Thoracic aorta (tissue), 2 donors: ENCODE measurements at places on chromosomes 7 and 10.

GRCh38 chr10:33927347-33927746 lies 592.9 kb upstream of the NRP1 start:
- H3K27ac ChIP-seq: no peak overlapping the region
- no peak for DNase-seq
- no peaks in the 10 kb centered on the region for H3K4me1 ChIP-seq
- no peaks in the 10 kb centered on the region for H3K36me3 ChIP-seq
- H3K27me3 ChIP-seq: no peaks in the 10 kb centered on the region
- no peak overlapping the region for H3K4me3 ChIP-seq

GRCh38 chr7:132544999-132545398 lies 31.3 kb downstream of the PLXNA4 start:
- no peak for DNase-seq
- H3K4me3 ChIP-seq: no peak overlapping the region
- H3K27me3 ChIP-seq: no peaks in the 10 kb centered on the region
- no peak overlapping the region for H3K27ac ChIP-seq
- H3K36me3 ChIP-seq: peaks cover 5% of the 10 kb centered on the region

DNA sequence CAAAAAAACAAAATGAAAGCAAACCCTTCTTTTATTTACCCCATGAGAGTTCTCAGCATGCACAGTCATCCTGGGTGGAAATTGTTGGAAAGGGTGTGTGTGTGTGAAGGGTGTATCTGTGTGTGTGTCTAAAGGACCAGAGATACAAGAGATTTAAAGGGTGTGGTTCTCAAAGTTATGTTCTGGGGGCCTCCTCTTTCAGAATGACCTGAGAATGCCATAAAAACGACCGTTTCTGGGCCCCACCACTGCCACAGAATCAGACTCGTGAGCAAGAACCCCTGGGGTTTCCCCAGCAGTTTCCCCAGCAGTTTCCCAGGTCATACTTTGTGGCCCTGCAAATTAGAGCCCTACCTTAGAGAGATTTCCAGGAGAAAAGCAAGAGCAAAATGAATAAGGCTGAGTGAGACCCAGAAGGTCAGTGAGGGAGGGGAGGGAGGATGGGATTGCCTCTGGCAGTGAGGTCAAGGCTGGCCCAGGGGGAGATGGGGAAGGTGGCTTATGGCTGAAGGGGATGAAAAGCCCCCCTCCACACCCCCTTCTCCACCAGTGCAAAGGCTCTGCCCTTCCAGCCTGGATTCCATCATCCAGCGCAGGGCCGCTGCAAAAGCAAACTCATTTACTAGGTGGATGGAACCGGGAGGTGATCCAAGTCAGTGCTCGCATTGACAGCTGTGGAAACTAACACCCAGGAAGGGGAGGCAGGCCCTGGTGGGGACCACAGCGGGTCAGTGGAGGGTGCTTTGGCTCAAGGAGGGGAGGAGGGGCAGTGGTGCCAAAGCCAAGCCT lies 10.2 kb downstream of the PYROXD2 start:
- H3K27me3 ChIP-seq: no peaks in the 10 kb centered on the region
- no peaks in the 10 kb centered on the region for H3K4me1 ChIP-seq
- peaks cover 3% of the 10 kb centered on the region for H3K36me3 ChIP-seq
- no peak for DNase-seq

DNA sequence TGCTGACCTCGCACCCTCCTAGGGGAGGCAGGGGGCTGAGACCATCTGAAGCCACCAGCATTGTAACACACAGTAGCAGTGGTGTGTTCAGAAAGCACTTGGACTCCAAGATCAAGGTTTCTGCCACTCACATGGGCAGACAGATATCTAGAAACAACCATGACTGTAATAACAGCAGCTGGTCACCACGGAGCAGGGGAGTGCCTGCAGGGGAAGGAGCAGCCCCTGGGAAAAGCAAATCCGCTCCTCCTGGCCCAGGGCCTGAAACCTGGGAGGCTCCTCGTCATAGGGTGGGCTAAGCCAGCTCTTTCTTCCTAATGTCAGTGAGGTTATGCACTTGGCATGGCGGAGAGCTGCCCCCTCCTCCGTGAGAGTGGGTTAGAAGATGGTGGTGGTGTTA lies 118.4 kb upstream of the INSYN2A start:
- H3K27ac ChIP-seq: no peak overlapping the region
- H3K36me3 ChIP-seq: no peaks in the 10 kb centered on the region
- no peaks in the 10 kb centered on the region for H3K4me1 ChIP-seq
- H3K4me3 ChIP-seq: no peak overlapping the region
- no peaks in the 10 kb centered on the region for H3K27me3 ChIP-seq

GRCh38 chr10:34373211-34373610 lies 441.9 kb downstream of the PARD3 start:
- no peak overlapping the region for H3K4me3 ChIP-seq
- H3K4me1 ChIP-seq: no peaks in the 10 kb centered on the region

GRCh38 chr10:66277481-66277880 lies 648.4 kb upstream of the LRRTM3 start:
- no peaks in the 10 kb centered on the region for H3K27me3 ChIP-seq
- no peaks in the 10 kb centered on the region for H3K4me1 ChIP-seq
- no peaks in the 10 kb centered on the region for H3K36me3 ChIP-seq
- no peak for DNase-seq
- H3K27ac ChIP-seq: no peak overlapping the region
- H3K4me3 ChIP-seq: no peak overlapping the region

GRCh38 chr7:47040795-47041347 lies 541.0 kb downstream of the TNS3 start:
- peaks cover 49% of the 10 kb centered on the region for H3K4me1 ChIP-seq
- DNase-seq: no peak
- no peaks in the 10 kb centered on the region for H3K27me3 ChIP-seq
- no peaks in the 10 kb centered on the region for H3K36me3 ChIP-seq
- H3K27ac ChIP-seq: no peak overlapping the region

GRCh38 chr10:119762805-119763798 lies 37.3 kb downstream of the INPP5F start:
- no peaks in the 10 kb centered on the region for H3K27me3 ChIP-seq
- H3K4me3 ChIP-seq: no peak overlapping the region
- H3K36me3 ChIP-seq: no peaks in the 10 kb centered on the region
- no peak for DNase-seq
- H3K4me1 ChIP-seq: peaks cover 19% of the 10 kb centered on the region

- no peak overlapping the region for H3K27ac ChIP-seq
- H3K36me3 ChIP-seq: no peaks in the 10 kb centered on the region
- no peaks in the 10 kb centered on the region for H3K4me1 ChIP-seq
- no peaks in the 10 kb centered on the region for H3K27me3 ChIP-seq
Observed at GRCh38 chr7:91379236-91379635, 115.0 kb downstream of the FZD1 start.

GRCh38 chr7:2608921-2609411 lies 22.8 kb upstream of the TTYH3 start:
- peaks cover 20% of the 10 kb centered on the region for H3K4me1 ChIP-seq
- H3K36me3 ChIP-seq: no peaks in the 10 kb centered on the region
- no peaks in the 10 kb centered on the region for H3K27me3 ChIP-seq
- H3K27ac ChIP-seq: no peak overlapping the region
- DNase-seq: no peak
- no peak overlapping the region for H3K4me3 ChIP-seq

GRCh38 chr10:69327463-69328379 lies 49.4 kb downstream of the HK1 start:
- H3K27ac ChIP-seq: peak overlapping the region; percentile 91
- no peaks in the 10 kb centered on the region for H3K36me3 ChIP-seq

GRCh38 chr10:74981831-74982633 lies 129.4 kb upstream of the SAMD8 start:
- H3K4me3 ChIP-seq: no peak overlapping the region
- DNase-seq: no peak
- H3K27me3 ChIP-seq: no peaks in the 10 kb centered on the region

DNA sequence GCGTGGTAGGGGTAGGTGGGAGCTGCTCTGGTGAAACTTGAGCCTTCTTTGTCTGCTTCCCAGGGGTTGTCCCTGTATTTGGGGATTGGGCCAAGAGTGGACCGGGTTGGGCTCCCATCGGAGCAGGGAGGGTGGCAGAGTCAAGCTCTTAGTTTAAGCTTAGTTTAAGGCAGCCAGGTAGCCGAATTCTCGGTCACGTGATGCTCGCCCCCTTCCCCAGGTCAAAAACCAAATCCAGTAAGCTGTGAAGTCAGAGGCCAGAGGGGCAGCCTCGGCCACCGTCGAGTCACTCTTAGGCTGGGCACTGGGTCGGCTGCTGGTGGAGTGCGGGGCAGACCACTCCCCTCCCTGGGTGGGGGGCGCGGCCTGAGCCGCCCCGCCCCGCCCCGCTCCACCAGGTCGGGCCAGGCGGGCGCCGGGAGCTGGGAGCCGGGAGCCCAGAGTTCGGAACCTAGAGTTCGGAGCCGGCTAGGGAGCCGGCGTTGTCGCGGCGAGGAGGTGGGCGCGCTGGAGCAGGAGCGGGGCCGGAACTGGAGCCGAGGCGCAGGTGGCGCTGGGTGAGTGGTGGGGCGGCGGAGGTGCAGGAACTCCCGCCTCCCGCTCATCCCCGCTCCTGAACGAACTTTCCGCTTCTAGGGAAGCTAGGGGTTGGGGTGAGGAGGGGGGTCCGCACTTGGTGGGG lies 2.8 kb upstream of the LZTS2 start:
- DNase-seq: no peak
- H3K4me3 ChIP-seq: peak overlapping the region; percentile 87
- H3K4me1 ChIP-seq: peaks cover 12% of the 10 kb centered on the region
- no peaks in the 10 kb centered on the region for H3K27me3 ChIP-seq
- peak overlapping the region; percentile 98 for H3K27ac ChIP-seq
- no peaks in the 10 kb centered on the region for H3K36me3 ChIP-seq

DNA sequence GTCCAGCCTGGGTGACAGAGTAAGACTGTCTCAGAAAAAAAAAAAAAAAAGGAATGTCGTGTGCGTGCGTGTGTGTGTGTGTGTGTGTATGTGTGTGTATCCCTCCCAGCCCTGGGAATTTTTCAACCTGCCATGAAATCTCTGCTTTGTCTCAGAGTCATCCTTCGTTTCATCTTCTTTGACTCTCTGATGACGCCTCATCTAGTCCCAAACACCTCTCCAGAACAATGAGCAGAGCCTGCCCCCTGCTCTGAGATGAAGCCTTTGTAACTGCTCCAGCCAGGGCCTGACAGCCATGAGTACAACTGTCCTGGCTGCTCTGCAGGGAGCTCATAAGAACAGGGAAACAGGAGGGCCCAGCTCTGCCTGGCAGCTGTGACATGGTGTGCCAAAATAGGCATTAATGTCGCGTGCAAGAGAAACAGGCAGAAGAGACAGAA lies 149.5 kb downstream of the FAM107B start:
- no peaks in the 10 kb centered on the region for H3K36me3 ChIP-seq
- no peak for DNase-seq
- no peak overlapping the region for H3K27ac ChIP-seq
- H3K4me1 ChIP-seq: no peaks in the 10 kb centered on the region

DNA sequence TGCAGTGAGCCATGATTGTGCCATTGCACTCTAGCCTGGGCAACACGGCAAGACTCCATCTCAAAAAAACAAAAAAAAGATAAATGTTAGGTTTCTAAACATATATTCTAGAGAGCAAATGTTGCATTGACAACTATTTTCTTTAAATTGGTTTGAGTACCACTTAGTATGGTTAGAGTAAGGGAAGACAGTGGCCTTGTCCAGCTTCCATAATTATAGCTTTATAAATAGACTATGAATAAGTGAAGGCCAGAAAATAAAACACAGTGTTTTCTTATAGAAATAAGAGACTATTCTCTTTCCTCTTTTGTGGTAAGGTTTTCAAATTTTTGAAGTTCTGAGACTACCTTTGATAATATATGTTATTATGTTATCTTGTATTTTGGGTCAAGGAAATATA lies 50.5 kb downstream of the EXOC4 start:
- no peak for DNase-seq
- no peak overlapping the region for H3K4me3 ChIP-seq
- no peak overlapping the region for H3K27ac ChIP-seq

DNA sequence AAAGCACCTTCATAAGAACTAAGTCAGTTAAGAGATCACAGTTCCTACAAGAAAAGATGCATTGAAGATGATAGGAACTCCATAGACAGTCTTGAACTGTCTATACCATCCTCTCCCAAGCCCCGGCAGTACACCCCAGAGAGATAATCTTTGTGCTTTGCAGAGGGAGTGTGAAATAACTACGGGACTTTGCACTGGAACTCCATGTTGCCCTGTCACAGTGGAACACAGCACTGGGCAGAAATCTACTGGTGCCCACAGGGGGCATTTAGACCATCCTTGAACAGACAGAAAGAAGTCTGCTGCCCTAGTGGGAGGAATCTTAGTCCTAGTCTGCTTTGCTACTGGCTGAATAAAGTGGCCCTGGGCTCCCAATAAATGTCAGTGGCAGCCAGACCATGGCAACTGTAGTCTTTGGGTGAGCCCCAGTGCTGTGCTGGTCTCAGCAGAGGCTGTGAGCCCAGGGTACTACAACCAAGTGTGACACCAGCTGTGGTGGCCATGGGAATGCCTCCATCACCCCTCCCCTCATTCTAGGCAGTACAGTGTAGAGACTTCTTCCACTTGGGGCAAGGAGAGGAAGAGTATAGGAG lies 107.7 kb upstream of the TMEM168 start:
- no peak overlapping the region for H3K4me3 ChIP-seq
- H3K27me3 ChIP-seq: no peaks in the 10 kb centered on the region
- no peaks in the 10 kb centered on the region for H3K4me1 ChIP-seq
- DNase-seq: no peak

- no peaks in the 10 kb centered on the region for H3K27me3 ChIP-seq
- peak overlapping the region; percentile 47 for H3K4me3 ChIP-seq
- H3K36me3 ChIP-seq: no peaks in the 10 kb centered on the region
- peaks cover 51% of the 10 kb centered on the region for H3K4me1 ChIP-seq
- peak; percentile 66 for DNase-seq
Observed at GRCh38 chr10:104300002-104300735, 31.2 kb downstream of the GSTO2 start.

DNA sequence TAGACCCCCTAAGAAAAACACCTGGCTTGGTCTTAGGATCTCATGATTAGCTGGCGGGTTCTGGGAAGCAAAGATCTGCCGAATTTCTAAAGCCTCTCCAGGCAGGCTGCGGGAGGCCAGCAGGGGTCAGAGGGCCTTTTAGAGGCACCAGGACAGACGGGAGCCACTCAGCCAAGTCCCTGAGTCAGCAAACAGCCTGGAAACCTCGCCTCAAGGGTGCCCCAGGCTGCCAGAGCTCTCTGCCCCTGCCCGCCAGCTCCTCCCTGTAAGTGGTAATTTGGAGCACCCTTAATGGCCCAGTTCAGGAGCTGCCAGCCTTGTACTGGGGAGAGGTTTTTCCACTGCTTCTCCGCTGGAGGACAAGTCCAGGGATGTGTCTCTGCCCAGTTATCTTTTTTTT lies 88.7 kb downstream of the HIP1 start:
- peak overlapping the region; percentile 63 for H3K27ac ChIP-seq
- H3K27me3 ChIP-seq: no peaks in the 10 kb centered on the region
- peaks cover 3% of the 10 kb centered on the region for H3K36me3 ChIP-seq
- DNase-seq: no peak
- H3K4me1 ChIP-seq: peaks cover 36% of the 10 kb centered on the region
- H3K4me3 ChIP-seq: no peak overlapping the region

DNA sequence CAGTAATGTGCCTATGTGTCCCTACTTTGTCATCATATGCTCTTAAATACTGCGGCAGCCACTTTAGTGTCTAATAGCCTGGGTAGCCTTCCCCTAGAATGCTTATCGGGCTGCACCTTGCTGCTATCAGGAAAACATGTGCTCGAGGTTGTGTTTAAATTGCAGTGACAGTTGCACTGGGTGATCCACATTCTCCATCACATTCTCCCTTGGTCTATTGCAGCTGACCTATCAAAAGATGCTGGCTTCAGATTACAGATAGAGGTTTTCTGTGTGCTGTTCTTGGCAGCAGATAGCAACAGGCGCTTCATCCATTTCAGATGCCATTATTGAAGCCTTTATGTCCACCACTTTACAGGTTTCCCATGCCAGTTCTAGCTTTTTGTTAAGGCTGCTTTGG lies 130.1 kb upstream of the MDFIC start:
- H3K4me3 ChIP-seq: no peak overlapping the region
- H3K27me3 ChIP-seq: no peaks in the 10 kb centered on the region
- H3K36me3 ChIP-seq: no peaks in the 10 kb centered on the region
- H3K27ac ChIP-seq: no peak overlapping the region
- DNase-seq: no peak
